ENCODE measurements at places on chromosomes 7 and 10.

DNA sequence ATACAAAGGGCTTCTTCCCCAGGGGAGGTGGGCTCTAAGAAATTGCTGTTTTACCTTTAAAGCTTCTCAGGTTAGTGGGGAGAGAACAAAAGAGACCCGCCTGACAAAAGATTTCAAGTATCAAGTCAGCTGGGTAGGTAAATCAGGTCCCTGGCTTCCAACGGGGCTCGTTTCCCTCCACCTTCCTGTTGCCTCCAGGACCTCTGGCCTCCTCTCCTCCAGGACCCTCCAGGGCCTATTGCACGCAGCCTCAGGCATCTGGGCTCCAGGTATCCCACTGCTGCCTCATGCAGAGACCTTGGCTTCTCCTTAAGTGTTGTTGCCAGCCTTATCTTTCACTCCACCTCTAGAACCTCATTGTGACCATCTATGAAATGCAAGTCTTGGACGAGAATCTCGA is 2.9 kb downstream of the BNIP3 start:
- DNase-seq = no peak

- no peak for DNase-seq
Observed at GRCh38 chr10:113456741-113457140, 96.1 kb upstream of the HABP2 start.

GRCh38 chr10:129777687-129778086 is 186.4 kb downstream of the EBF3 start:
- no peak for DNase-seq

- DNase-seq = no peak
Observed at GRCh38 chr10:43350156-43350555, 21.3 kb upstream of the FXYD4 start.

DNA sequence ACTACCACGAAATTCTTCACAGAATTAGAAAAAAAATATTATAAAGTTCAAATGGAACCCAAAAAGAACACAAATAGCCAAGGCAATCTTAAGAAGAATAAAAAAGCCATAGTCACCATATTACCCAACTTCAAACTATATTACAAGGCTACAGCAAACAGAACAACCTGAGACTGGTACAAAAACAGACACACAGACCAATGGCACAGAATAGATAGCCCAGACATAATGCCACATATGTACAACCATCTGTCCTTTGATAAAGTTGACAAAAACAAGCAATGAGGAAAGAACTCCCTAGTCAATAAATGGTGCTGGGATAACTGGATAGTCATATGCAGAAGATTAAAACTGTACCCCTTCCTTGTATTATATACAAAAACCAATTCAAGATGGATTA is 808.5 kb upstream of the ZWINT start:
- no peak for DNase-seq

DNA sequence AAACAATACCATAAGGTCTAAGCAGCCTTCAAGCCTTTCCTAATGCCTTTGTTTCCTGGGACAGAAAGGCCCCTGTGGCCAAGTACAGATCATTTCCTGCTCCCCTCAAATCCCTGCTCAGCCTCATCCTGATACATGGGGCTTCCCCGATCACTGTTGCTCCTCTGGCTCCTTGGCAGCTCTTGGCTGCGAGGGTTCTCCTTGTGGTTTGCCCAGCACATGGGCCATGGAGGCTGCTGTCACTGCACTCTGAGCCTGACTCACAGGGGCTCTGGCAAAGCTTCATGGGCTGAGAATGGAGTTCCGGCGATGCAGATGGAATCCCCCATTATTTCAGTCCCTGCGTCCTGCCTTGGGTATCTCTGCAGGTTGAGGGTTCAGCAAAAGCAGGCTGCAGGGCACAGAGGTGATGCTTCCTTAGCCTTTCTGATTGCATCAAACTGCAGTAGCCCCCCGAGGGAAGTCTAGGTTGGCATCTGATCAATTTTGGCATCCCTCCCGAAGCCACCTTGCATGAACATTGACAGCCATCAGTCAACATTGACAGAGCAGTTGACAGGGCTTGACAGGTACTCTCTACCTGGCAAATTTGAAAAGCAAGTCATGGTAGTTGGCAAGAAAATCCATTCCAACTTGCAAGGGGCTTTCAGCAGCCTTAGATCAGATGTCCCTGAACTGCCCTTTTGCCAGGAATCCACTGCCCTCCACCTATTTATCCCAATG is 168.6 kb downstream of the GFRA1 start:
- DNase-seq = no peak

DNA sequence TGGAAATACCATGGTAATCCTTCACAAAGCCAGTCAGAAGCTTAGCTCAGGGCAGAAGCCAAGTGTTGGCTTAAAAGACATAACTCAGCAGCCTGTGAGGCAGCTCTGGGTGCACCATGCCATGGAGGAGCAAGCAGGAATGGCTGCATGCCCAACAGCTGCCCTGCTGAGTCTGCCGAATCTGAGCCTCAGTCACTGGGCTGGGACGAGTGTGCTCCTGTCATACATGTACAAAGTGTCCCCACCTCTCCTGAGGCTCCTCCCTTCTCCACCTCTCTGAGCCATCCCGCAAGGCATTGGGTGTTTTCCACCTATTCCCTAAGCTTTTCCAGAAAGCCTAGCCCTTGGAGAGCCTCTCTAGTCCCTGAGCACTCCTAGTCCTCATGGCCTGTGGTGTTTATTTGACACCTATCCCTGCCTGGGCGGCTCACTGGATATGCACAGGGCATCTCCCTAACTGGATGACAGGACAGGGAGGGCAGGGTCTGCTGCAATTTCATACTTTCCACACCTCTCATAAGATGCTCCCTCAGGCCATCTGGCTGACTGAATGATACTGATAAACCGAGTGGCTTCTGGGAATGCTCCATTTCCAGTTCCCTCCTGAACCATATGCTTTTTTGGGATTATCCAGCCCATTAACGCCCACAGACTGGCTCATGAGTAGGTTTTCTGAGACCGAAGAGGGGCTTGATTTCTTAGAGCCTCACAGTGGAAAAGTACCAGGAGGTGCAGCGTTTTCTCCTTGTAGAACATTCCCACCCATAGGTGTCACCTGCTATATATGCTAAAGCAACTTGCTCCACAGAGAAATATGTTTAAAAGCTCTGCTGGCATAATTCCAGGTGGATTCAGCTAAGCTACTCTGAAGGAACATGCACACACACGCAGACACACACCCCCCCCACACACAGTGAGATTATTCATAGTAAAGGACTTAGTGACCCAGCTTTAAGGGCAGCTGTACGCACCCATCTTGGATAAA is 199.3 kb downstream of the SNX10 start:
- DNase-seq = peak; percentile 26

GRCh38 chr7:100441641-100442535 is 5.6 kb upstream of the PPP1R35 start:
- no peak for DNase-seq
